NCI-H460 (cell line): ENCODE measurements at places on chromosomes 7 and 10.

- DNase-seq, result no peak
Observed at GRCh38 chr10:97927622-97928021, 78.0 kb downstream of the GOLGA7B start.

- DNase-seq, result no peak
Observed at GRCh38 chr10:132422903-132423825, 26.2 kb downstream of the PWWP2B start.

GRCh38 chr10:3199488-3199887, 26.9 kb upstream of the PITRM1 start:
- DNase-seq, result no peak

DNA sequence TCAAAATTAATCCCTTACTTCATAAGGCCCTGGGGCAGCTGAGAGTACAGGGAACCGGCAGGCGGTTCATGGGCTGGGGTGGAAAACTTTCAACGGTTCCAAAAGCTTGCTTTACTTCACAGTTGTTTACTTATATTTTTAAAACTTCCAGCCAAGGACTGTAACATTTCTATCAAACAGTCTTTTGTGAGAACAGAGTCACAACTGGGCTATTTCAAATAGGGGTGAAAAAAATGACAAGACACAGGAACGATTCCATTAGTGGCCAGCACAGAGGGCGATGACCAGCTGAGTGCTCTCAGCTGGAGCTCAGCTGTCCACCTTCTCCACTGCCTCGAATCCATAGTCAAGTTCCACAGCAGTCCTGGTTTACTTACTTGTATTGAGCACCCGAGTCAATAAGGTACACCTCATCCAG, 48.2 kb downstream of the XPNPEP1 start:
- no peak for DNase-seq

DNA sequence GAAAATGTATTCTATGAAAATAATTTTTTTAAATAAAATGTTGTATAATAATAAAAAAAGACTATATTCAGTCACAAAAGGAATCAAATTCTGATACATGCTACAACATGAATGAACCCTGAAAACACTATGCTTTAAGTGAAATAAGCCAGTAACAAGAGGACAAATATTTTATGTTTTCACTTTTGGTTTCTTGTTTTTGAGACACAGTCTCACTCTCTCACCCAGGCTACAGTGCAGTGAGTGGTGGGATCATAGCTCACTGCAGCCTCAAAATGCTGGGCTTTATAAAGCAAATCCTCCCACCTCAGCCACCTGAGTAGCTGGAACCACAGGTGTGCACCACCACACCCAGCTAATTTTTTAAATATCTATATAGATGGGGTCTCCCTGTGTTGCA, 64.2 kb downstream of the CNOT4 start:
- DNase-seq, result no peak

GRCh38 chr7:95794917-95795515, 22.7 kb downstream of the DYNC1I1 start:
- DNase-seq, result peak; percentile 3

- no peak for DNase-seq
Observed at GRCh38 chr7:132789281-132789680, 213.0 kb upstream of the PLXNA4 start.

GRCh38 chr7:148954766-148955165, 70.7 kb upstream of the EZH2 start:
- no peak for DNase-seq

- DNase-seq, result peak; percentile 32
Observed at GRCh38 chr10:119859420-119860258, 13.0 kb downstream of the MCMBP start.

DNA sequence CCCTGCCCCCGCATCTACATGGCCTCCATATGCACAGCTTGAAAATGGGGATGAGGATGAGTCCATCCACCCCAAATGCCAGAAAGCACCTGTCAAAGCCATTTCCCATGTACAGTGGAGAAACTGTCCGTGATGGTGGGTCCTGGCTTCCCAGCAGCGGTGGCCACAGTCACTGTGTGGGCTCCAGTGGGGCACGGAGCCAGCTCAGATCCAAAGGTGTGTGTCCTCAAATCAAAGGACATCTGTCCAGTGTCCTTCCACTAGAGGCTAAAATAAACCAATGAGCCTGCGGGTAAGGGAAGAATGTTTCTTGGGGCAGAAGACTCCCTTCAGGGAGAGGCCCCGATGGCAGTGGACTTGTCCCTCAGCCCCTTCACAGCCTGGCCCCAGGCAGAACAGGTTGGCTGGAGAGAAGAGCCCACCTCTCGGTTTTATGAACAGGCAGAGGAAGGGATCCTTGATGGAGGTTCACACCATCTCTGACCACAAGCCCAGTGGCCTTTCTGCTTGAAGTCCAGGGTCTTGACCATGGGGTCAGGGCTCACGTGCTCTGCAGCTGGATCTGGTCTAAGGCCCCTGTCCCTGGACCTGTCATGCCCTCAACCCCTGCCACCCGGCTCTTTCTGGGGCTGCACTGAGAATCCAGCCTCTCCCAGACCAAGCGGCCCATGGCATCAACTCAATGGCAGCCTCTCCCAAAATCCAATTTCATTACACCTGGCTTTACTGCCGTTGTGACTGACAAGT, 106.9 kb downstream of the TCERG1L start:
- no peak for DNase-seq

DNA sequence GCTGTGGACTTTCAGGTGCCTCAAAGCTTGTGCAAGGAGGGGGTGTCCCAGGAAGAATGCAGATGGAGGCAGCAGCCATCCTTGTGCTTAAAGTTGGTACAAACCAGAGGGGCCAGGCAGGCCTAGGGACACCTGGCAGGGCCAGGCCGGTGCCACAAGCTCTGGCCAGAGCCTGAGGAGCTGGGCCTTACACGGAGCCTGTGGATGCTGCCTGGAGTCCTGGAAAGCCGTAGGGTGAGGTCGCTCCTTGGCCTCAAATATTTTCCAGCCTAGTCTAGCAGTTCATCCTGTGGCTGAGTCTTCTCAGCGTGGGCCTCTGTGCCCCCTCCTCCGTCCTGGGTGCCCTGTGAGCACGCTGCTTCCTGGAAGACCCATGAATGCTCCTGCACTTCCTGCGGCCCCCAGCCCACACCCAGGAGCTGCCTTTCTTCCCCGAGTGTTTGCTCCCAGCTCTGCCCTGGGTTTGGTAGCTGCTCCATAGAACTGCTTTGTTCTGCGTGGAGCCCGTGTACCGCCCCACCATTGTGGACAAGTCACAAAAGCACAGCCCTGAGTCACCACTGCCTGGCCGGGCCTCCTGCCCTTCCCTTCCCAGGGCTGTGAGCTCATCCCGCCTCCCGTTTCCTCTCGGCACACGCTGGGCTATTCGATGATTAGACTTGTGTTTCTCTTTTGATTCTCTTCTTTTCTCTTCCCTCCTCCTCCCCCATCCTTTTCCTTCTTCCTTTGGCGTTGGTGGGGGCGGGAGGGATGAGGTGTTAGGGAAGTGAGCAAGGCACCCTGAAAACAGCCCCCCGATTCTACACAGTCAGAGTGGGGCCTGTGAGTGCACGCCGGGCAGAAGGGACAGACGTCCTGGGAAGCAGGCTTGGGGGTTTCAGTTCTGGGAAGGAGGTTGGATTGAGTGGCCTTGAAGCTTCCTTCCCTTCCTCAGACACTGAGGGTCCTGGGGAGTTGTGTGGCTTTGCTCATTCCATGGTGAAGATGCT, 73.2 kb upstream of the SHH start:
- DNase-seq, result no peak

- DNase-seq, result no peak
Observed at GRCh38 chr10:43976292-43976691, 327.6 kb upstream of the ZNF32 start.

DNA sequence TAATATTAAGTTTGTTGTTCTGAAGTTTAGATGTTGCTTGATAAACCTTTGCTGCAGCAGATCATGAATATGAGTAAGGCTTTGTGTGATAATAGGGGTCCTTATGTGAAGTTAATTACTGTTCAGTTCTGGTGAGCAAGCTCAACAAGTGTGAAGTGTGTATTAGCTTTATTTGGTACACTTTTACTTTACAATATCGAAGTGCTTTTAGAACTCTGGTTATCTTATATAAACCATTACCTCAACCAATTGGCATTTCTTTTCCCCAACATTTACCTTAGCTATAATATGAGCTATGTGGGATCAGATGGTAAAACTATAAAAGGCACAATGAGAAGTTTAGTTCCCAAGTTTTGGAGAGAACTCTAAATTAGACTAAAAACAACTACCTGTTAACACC, 127.6 kb downstream of the LCOR start:
- no peak for DNase-seq

DNA sequence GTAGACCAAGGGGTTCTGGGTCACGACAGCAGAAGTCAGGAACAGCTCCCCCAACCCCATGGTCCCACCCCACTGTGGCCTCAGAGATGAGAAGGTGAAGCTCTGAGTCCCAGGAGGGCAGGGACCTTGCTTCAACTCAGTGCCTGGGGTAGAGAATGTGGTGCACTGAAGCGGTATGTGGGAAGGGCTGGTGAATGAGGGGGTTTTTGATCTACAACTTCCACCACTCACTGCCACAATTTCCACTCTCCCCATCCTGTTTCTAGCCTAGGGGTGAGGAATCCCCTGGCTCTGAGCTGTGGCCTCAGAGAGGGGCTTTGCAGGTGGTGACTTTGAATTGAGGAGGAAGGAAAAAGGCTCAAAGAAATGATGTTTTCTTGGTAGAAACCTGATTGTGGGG, 44.9 kb upstream of the TOMM7 start:
- DNase-seq, result no peak

DNA sequence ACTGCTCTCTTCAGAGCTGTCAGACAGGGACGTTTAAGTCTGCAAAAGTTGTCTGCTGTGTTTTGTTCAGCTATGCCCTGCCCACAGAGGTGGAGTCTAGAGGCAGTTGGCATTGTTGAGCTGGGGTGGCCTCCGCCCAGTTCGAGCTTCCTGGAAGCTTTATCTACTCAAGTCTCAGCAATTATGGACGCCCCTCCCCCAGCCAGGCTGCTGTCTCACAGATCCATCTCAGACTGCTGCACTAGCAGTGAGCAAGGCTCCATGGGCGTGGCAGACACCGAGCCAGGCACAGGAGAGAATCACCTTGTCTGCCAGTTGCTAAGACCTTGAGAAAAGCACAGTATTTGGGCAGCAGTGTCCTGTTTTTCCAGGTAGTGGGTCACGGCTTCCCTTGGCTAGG, 98.1 kb downstream of the SDHAF3 start:
- DNase-seq, result no peak

- DNase-seq, result no peak
Observed at GRCh38 chr10:113880236-113880635, 25.8 kb downstream of the NHLRC2 start.

- DNase-seq, result no peak
Observed at GRCh38 chr10:119521443-119522204, 20.9 kb downstream of the RGS10 start.

- DNase-seq, result no peak
Observed at GRCh38 chr10:63553031-63553430, 31.8 kb downstream of the REEP3 start.

DNA sequence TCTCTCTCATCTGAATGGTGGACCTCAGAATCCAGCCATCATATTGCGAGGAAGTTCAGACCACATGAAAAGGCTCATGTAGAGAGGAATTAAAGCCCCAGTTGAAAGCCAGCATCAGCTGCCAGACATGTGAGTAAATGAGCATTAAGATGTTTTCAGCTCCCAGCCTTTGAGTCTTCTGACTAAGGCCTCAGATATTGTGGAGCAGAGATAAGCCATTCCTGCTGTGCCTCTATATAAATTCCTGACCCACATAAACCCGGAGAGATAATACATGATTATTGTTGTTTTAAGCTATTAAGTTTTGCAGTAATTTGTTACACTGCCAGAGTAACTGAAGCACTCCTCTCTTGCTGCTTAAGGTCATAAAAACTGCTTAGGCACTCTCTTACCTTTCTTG, 14.6 kb downstream of the FAM149B1 start:
- no peak for DNase-seq

- DNase-seq, result no peak
Observed at GRCh38 chr10:84191106-84191505, 3.2 kb upstream of the CDHR1 start.

DNA sequence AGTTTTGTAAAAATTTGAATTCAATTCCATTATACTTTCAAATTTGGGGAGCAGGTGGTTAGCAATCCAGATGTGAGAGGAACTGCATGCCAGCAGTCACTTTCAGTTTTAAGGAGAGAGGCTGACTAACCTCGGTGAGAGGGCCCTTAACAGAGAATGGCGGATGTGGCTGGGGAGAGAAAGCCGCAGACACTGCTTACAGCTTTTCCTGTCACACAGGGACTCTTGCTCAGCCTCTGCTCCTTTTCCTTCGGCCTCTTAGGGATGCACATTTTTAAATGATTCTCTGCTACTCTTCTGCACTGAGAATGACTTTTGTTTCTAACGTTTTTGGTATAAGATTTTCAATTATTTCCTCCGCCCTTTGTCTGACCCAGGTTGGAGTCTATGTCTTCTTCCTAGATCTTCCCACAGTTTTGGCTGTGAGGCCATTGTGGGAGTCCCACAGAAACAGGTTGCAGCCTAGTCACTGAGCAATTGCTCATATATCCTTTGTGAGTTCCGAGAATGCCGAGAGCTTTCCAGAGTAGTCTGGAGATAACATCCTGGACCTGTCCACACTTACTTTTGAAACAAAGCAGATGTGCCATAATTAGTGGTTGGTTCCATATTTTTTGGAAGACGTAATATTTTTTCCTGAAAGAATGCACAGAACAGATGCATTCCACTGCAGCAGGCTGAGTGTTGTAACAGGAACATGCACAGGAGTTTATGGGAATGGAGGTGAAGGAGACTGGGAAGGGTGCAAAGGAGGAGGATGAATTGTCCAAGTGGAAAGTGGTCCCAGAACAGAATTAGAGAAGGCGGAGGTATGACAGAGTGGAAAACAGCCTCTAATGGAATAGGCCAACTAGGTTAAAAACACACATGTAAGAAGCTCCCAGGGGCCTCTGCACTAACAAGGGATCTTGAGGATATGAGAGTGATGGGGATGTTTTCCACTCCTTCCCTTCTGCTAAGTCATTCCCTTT, 168.0 kb upstream of the ZNF32 start:
- no peak for DNase-seq

GRCh38 chr7:73521636-73522104, 423 bp downstream of the BAZ1B start:
- no peak for DNase-seq

GRCh38 chr7:156014201-156014600, 201.9 kb upstream of the SHH start:
- no peak for DNase-seq

GRCh38 chr7:127487381-127487780, 94.9 kb upstream of the ZNF800 start:
- no peak for DNase-seq

- DNase-seq, result no peak
Observed at GRCh38 chr10:10418387-10418786, 599.3 kb upstream of the CELF2 start.
